Memory B cell (primary cell): ENCODE measurements at places on chromosomes 7 and 10.

GRCh38 chr10:17348011-17348500 lies 106.3 kb downstream of the ST8SIA6 start:
- DNase-seq, result no peak

DNA sequence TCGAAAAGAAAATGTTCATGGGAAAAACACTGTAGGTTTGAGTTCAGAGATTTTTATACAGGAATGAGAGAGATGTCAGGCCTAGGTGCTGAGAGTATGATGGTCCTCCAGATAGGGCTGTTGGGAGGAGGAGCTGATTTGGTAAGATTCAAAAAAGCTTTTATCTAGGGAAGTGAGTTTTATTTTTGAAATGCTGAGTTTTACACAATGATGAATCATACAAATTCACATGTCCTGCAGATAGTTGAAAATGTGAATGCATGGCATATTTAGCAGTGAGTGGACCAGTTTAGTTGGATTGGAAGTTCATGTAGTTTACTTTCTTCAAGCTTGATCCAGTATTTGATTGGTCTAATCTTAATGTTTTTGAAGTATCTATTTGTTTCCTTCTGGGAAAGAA lies 154.8 kb downstream of the LRRC4 start:
- no peak for DNase-seq

DNA sequence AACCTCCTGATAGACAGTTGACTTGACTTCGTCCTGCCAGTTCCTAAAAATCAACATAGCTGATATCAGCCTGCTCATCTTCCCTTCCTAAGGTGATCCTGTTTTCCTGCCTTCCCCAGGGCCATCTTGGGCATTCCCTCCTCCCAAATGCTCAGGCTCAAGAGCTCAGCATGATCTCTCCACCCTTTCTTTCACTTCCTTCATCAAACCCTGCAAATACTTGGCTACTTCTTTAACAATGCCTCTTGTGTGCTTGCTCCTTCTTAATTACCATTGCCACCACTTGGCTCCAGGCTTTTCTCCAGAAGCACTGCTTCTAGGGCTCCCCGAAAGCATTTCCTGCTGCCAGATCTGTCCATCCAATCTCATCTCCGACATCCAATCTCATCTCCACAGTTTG lies 7.3 kb downstream of the FSCN3 start:
- DNase-seq, result no peak

- DNase-seq, result no peak
Observed at GRCh38 chr10:114684822-114685209, 26.7 kb upstream of the ABLIM1 start.

- DNase-seq, result no peak
Observed at GRCh38 chr7:101031082-101031481, 11.2 kb downstream of the MUC17 start.

DNA sequence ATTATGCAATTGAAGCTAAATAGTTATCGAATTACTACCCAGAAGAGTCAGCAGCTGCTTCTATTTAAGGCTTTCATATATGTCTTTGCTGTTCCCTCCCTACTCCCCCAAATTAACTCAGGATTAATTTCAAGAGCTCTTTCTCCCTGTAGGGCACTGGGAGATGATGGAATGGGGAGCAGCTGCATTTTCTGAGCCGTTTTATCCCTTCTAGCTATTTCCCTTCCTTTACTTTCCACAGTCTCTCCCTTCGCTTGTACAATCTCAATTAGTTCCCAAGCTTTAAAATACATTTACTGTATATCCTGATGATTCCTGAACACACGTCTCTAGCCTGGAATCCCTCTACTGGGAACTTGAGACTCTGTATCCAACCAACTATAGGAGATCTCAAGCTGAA lies 19.8 kb upstream of the TSPAN12 start:
- no peak for DNase-seq

GRCh38 chr10:119315128-119316001 lies 108.0 kb downstream of the GRK5 start:
- no peak for DNase-seq

DNA sequence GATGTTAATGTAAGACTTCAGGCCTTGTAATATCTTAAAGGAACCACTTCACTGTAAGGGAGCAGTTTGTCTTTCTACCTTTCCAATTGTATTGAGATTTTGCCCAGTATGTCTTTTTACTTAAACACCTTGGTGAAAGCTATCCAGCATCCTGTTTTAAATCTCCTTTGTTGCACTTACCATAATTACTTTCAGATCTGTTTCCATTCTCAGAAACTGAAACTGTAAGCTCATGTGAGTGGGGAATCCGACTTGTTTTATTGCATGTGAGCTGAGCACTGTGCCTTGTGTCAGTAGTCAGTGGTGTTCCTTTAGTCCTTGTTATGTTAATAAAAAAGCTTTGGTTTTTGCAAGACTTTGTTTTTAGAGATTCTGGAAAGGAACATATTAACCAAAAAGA lies 42.2 kb downstream of the BMPR1A start:
- DNase-seq, result no peak

DNA sequence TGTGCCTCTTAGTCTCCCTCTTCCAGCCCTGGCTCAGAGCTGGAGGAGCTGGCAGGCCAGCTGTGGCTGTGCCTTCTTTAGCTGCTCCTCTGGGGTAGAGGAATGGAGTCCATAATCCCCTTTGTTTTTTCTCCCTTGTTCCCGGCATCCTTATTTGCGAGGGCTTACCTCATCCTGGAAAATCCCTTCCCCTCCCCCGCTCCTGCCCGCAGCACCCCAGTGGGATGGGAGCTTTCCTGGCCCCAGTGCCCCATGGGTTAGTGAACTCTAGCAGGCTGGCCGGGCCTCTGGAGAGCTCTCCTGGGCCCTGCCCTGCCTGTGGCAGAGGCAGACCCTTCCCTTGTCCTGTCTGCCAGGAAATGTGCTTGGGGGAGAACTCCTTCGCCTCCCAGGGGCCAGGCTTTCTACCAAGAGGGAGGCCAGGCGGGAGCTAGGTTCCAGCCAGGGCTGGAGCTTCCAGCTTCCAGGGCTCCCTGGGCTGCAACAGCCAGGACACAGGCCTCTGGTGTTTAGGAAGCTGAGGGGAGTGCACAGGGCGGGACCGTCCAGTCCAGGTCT lies 16.5 kb upstream of the TRIM8 start:
- DNase-seq, result no peak

DNA sequence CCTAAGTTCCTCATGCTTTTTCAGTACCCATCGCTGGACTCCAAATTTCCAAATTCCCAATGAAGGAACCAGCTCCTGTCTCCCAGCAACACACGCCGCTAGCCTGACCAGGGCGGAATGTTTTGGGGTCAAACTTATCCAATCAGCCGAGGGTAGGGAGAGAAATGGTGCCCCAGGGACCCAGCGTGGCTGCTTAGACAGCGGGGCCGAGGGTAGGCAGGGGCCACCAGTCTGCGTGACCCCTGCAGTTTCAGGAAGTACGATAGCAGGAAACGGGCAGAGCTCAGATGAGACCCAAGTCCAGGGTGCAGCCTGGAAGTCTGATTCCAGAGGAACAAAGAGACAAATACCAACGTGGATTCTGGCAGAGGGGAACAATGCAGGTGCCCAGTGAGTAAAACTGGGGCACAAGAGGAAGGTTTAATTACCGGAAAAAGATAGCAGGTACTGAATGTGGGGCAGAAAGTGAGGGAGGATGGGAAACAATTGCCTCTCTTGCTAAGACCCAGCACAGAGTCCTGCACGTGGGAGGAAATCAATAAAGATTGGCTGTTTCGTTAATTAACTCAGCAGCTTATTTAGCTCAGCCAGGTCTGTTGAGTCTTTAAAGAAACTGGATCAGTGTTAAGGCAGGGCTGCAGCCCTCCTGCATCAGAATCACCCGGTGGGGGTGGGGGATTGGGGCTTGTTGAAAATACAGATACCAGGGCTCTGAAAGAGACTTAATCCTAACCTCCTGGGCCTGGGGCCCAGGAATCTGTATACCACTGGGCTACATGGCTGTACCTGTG lies 50.4 kb upstream of the NFE2L3 start:
- no peak for DNase-seq

DNA sequence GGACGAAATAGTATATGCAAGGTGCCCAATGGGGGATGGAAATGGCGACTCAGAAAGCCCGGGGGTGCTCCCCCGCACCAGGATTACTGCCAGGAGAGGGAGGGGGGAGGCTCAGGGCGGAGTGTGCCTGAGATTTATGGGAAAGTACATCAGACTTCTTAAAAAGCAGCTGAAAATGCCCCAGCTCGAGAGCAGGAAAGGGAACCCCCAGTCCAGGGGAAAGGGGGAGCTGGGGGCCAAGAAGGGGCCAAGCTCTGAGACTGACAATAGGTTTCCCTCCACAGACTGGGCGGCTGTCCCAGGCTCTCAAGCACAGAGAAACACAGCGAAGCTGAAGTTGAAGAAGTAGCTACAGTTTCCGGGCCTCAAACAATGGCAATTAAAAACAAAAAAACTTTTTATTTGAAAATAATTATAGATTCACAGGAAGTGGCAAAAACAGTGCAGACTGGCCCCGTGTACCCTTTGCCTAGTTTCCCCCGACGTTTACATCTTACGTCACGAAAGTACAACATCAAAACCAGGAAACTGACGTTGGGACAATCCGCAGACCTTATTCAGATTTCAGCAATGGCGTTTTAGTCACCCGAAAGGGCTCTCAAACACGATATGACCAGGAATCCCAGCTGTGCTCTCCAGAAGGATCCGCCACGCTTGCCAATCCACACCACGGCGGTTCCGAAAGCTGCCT lies 83.9 kb upstream of the FGFR2 start:
- DNase-seq, result no peak

DNA sequence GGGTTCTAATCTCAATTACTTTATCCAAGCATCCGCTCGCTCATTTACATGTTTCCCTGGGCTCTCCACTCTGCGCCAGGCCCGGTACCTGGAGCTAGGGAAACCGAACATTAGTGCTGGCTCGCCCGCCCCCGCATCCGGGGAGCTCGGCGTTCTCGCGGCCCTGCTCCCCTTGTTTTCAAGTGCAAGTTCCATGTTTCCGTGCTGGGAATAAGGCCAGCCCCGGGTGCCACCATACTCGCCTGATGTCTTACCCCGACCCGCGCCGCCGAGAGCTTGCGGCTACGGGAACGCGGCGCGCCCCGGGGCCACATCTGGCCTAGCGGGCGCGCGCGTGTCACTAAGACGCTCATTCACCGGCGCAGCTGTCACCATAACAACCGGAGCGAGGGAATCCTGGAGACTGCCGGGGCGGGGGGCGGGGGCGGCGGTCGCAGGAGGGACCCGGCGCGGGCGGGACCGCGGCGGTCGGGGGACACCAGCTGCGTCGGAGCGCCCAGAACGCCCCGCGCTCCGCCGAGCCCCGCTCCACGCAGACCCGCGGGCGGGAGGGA lies at the start of gene NEURL1:
Gene NEURL1, plus strand, starts transcription at position 344 of the 554 bp plus-strand sequence. CDS start 683 bp downstream, outside the sequence.
- DNase-seq, result no peak

DNA sequence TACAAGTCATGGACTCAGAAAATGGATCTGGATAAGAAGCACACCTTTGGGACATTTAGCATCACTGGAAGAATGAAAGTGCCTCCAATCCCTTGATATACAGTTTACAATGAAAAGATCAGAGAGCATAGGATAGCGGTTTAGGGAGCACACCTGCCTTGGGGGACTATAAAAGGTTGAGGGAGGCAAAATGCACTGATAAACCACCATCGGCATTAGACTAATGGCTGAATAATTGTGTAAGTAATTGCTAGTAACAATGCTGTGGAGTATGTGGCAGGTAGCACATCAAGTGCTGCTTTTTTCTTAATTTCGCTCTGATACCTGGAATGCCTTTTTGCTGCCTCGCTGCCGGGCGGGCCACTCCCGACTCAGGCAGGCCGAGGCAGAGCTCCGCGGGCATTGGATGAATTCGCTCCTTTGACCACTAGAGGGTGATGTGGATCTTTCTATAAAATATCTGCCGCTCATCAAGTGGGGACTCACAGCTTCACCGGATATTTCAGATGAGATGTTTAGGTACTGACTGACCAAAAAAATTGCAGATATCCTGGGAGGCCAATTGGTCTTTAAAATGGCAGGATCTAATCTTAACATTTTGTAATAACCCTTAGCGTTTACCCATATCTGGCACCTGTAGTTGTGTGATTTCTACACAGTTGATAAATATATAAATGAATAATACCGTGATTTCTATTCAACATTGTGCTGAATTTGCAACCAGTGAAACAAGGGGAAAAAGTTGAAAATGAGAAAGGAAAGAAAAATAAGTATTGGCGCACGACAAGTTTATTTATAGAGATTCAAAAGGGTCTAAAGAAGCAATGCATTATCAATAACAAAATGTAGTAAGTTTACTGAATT lies 116.8 kb upstream of the PRSS1 start:
- peak; percentile 59 for DNase-seq

- no peak for DNase-seq
Observed at GRCh38 chr7:51288896-51289622, 27.6 kb downstream of the COBL start.

- DNase-seq, result no peak
Observed at GRCh38 chr7:116432527-116432916, 67.0 kb upstream of the CAV2 start.

- DNase-seq, result no peak
Observed at GRCh38 chr7:136274636-136275345, 297.6 kb upstream of the MTPN start.

DNA sequence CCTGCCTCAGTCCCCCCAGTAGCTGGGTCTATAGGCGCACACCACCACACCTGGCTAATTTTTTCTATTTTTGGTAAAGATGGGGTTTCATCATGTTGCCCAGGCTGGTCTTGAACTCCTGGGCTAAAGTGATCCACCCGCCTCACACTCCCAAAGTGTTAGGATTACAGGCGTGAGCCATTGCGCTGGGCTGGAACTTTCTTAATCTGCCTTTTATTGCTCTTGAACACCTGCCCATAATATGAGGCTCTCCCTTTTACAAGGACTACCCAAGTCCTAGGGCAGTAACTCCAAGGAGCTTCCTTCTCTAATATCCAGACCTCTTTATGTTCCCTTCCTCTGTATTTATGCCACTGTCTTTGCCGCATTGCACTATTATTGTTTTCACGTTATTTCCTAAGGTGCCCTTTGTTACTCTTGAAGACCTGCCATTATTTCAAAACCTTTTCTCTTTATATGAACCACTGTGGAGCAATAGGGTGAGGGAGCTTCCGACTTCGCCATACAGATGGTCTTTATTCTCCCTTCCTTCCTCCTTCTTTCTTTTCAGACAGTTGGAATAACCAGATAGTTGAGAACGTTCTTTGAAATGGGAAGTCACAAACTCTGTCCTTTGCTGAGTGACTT lies 36.3 kb upstream of the TCF7L2 start:
- no peak for DNase-seq

DNA sequence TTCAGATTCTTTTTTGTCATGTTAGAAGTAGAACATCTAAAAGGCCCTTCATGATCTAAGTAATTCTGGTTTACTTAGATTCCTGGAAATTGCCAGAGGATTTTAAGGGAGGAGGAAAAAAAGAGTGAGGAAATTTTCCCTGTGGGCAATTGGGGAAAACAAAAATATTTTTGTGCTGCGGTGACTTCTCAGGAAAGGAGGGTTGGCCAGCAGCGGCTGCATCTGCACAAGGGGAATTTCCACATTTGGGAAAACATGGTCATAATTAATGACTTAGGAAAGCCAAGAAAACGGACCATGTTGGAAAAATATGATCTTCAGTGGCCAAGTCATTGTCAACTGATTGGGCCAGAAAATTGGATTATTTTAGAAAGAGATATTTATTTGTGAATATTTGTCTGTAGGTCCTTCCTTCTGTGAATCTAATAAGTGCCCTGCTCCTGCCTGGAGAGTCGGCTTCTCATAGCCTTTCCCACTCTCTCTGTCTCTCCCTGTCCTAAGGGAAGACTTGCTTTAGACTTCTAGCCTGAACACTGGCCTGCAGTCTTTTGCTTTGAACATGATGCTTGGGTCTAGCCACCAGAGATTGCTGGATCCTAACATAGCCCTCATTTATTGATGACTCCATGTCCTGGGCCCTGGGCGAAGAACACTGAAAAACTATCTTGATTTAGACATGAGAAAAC lies 124.2 kb upstream of the MKLN1 start:
- no peak for DNase-seq
